CD8-positive, alpha-beta T cell (primary cell): ENCODE measurements at places on chromosomes 6 and 20.

DNA sequence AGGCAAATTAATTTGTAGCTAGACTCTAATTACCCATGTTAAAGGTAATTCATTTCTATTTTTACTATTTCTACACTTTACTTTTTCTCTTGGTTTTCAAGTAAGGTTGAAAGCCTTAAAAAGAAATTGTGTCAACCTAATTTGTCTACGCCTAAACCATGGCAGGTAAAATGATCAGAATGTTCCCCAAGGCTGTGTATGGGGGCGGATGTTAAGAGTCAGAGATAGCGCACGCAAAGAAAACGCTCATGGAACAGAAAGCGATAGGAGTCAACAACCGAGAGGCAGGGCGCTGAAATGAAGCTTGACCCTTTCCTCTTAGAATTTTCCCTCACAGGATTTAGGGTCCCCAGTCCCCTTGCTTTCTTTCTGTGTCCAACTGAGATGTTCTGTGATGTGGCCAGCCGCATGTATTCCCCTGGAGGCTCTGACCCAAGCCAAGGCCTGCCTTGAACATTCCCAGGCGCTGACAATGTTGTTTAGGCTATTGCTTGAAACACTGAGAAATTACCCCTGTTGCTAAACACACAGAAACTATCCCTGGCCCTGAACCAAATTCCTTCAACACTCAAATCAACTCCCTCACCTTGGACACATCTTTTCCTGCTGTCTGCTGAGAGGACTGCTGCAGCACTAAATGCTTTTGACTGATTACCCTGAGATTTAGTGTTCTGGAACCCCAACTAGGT, 10.9 kb downstream of the PSMB1 start:
- no peak for DNase-seq

DNA sequence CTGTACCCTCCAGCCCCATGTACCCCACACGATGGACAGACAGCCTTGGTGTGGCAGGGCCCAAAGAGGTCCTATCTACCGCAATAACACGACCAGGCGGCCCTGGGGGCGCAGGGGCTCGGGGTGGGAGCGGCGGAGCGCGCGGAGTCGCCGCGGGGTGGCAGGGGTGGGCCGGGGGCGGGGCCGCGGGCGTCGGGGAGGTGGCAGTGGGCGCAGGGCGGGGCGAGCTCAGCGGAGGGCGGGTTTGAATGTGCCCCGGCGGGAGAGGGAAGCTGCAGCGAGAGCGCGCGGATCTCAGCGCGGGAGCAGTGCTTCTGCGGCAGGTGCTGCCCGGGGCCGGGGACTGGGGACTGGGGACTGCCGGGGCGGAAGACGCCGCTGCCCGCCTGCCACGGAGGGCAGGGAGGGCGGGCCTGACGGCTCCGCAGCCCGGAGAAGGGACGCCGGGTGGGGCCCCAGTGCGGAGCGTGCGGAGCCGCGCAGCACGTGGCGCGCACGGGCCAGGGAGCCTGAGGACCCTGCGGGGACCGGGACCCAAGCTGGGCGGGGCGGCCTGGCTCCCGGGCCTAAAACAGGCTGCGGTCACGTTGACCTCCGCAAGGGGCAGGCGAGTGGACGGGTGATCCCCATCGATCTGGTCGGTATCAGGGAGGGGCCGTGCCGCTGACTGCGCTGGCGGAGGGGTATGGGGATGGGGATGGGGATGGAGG, at the start of gene SLC29A1:
Gene SLC29A1 (plus strand): TSS at position 277 of the 710 bp plus-strand sequence. CDS start 3,719 bp downstream, outside the sequence.
- peak; percentile 84 for DNase-seq

DNA sequence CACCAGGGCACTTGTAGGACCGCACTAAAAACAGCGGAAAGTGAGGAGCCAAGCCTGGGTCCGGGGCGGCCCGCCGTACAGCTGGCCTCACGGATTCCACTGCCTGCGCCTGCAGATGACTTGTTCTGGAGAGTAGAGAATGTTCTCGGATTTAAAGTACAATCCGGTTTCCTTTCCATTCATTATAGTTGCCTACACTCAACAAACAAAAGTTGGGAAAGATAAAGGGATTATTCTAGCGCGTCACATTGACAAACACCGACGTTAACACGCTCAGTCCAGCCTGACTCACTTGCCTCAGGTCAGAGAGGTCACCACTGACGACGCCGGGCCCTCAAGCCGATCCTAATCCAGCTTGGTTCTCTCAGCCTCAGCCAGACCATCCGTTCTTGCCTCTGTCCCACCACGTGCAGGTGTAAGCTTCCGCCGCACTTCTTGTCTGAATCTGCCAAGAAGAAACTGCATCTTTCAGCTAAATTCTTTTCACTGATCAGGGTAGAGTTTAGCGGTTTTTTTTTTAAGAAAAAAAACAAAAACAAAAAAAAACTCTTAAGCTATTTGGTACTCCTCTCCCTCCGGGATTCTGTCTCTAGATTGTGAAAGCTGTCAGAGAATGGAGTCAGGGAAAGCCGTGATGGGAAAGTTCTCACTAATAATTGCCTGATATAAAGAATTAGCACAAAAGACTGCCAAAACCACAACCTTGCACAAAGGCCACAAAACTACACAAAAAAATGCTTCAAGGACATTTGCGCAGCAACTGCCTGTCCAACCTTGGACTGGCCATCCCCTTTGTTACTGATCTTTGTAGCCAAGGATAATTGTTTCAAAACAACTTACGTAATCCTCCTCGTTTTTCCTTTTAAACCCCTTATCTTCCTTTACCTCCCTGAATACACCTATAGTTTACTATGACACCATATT, 1.1 kb upstream of the PHF10 start:
- peak; percentile 48 for DNase-seq

- no peak for DNase-seq
These were observed 38.5 kb downstream of the SOD2 start for GRCh38 chr6:159654483-159655098.

- no peak for DNase-seq
These were observed 38.5 kb upstream of the DEK start for GRCh38 chr6:18302561-18303439.

DNA sequence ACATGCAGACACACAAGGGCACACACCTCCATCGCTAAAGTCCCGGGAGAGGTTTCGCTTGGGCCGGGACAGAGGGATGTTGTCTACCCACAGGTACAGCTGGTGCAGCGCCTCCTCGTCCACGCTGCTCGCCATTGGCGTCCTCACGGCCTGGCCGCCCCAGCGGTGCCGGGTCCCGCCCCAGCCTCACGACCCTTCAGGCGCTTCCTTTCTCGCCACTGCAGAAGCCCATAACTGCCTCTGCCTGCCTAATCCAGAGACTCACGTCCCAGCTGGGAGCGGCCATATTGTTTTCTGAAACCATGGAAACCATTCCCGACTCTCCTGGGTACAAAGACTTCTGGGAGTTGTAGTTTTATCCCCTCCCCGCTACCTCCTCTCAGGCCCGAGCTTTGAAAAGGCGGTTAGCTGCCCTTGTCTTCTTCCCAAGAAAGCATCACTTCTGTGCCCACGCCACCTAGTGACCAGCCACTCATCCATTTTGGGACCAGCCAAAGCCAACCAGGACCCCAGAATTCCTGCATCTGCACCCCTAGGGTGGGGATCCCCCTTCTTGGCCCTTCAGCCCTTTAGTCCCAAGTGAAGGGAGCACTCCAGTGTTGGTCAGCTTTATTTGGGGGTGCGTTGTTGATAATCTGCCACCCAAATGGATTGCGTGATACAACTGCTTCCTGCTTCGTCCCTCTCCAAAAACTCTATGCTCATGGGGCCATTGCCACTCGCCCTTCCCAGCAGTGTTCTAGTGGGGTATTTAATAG, at the start of gene SPEF1:
Gene SPEF1 (minus strand): TSS at position 296 of the 758 bp plus-strand sequence. CDS start 161 bp downstream, at position 135.
- peak; percentile 39 for DNase-seq

DNA sequence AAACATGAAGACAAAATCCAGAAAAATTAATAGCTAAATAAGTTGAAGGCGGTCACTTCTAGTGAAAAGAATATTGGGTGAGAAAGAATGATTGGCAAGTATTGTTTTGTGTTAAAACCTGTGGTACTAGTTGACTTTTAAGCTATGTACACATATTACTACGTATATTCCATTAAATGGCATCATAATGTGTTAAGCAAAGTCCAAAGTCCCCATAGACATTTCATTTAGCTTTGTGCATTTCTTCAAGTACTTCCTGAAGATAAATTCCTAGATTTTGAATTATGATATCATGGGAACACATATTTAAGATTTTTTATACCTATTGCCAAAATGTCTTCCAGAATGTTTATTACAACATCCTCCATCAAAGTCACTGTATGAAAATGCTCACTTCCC, 272.7 kb upstream of the IRAK1BP1 start:
- DNase-seq = no peak

GRCh38 chr20:3167738-3168078, 5.6 kb downstream of the LZTS3 start:
- DNase-seq = no peak

DNA sequence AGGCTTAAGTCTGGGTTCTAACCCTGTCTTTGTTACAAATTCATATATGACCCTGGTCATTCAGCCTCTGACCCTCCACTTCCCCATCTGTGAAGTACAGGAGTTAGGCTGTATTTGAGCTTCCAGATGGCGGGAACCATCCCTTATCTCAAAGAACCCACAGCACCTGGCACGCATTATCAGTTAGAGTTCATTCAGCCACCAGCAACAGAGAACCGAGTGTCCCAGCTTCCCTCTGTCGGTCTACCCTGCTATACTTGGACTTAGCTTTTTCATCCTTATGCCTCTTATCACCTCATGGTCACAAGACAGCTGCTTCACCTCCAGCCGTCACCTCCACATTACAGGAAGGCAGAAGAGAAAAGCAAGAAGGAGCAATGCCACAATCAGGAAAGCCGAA, 147.8 kb downstream of the EYA2 start:
- DNase-seq = no peak

- DNase-seq = no peak
These were observed 31.4 kb downstream of the FYN start for GRCh38 chr6:111841822-111842221.

- no peak for DNase-seq
These were observed 3.9 kb downstream of the EPM2A start for GRCh38 chr6:145731447-145731846.

DNA sequence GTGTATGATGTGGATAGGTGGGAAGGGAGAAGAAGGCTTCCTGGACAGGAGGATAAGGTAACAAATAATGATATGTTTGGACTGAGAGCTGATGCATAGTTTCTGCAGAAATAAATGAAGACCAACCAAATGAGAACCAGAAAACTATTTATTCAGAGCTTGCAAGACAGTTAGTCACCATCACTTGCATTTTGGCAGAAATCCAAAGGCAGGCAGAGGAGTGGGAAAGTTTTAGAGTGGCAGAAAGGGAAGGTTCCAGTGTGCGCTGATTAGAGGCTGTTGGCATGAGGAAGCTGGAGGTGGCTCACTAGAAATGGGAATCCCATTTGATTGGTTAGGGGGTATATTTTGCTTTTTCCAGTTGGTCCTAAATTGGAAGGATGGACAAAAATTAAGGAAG, 13.0 kb upstream of the F13A1 start:
- DNase-seq = no peak

- no peak for DNase-seq
These were observed 36.2 kb upstream of the BTBD3 start for GRCh38 chr20:11881449-11881848.

- no peak for DNase-seq
These were observed 2.8 kb upstream of the MAPK13 start for GRCh38 chr6:36127462-36128016.

GRCh38 chr20:47872341-47872740, 87.1 kb upstream of the SULF2 start:
- no peak for DNase-seq

GRCh38 chr6:125759184-125759902, 9.9 kb downstream of the HEY2 start:
- peak; percentile 24 for DNase-seq

- no peak for DNase-seq
These were observed 18.7 kb downstream of the HCK start for GRCh38 chr20:32070690-32071213.

- DNase-seq = no peak
These were observed 246.5 kb upstream of the SUPT3H start for GRCh38 chr6:45624228-45624627.

DNA sequence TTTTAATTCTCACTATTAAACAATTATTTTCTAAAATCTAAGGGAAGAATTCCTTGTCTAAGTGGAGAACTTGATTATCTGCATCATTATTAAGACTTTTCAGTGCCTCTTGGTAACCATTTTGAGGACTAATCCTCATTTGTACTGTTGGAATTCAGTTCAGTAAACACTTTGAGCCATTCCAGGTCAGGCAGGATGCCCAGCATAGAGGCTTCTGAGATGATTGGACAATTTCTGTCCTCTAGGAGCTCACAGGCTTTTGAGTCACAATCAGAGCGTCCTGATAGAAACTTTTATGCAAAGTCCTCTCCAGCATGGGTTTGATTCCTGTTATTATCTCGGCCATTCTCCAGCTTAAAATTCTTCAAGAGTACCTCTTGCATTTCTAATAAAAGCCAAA, 1304.6 kb downstream of the EPHA7 start:
- DNase-seq = no peak

- peak; percentile 58 for DNase-seq
These were observed 8.8 kb upstream of the SRSF6 start for GRCh38 chr20:43448748-43449535.

- no peak for DNase-seq
These were observed 160.6 kb downstream of the HIVEP2 start for GRCh38 chr6:142784344-142784743.

DNA sequence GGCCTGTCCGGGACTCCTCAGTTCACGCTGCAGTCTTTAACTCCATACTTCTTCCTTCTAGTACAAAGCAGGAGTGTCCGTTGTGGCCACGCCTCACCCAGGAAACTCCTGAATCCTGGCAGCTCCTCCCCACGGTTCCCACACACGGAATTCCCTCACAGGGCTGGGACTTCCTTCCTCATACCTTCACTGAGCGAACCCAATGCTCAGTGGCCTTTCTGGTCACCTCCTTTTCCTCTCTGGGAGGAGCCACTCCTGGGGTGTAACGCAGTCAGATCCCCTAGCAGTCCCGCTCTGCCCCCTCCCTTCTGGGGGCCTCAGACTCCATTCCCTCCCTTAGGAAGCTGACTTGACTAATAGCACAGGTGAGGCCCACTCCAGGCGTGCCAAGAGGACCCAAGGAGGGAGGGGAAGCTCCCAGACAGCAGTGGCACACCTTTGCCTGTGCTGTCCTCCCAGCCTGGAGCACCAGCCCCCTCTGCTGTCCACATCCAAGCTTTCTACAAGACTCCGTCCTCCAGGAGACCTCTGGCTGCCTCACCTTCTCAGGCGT, at the start of gene SLC52A3:
Gene SLC52A3 (minus strand): TSS at position 75 of the 553 bp plus-strand sequence. CDS start 2,726 bp downstream, outside the sequence.
- no peak for DNase-seq
